Retinal pigment epithelial cell (primary cell): ENCODE measurements at places on chromosomes 2 and 18.

DNA sequence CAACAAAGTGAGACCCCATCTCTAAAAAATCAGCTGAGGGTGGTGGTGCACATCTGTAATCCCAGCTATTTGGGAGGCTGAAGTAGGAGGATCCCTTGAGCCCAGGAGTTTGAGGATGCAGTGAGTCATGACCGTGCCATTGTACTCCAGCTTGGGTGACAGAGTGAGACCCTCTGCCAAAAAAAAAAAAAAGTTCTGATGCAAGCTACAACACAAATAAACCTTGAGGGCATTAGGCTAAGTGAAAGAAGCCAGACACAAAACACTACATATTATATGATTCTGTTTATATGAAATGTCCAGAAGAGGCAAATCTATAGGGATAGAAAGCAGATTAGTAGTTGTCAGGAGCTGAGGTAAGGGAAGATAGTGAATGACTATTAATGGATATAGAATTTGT, 13.0 kb downstream of the YWHAQ start:
- no peak for DNase-seq

DNA sequence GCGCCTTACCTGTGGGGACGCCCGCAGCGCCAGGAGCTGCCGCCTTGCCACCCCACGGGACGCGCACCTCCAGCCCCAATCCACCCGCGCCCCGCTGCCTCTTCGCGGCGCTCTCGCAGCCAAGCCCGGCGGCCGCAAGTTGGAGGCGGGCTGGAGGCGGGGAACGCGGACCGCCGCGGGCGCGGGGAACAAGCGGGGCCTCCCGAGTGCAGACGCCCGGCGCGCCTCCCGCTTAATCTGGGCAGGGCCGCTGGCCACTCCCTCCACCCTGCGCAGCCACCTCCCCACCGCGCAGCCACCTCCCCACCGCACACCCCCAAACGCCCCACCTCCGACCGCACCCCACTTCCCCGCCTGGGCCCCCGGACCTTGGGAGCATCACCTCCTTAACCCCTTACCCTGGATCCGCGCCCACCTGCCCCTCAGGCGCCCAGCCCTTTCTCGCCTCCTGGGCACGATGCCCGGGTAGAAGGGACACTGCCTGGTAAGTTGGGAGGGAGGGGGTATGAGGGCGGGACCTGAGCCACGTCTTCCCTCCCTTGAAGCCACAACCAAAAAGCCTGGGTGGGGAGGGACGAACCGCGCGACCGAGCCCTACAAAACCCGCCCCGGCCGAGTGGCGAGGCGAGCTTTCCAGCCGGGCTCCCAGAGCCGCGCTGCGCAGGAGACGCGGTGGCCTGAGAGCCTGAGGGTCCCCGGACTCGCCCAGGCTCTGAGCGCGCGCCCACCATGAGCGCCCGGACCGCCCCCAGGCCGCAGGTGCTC, at the start of the genes COL4A3 and COL4A4:
Gene COL4A3, plus strand, starts transcription at position 627 of the 765 bp plus-strand sequence. Its CDS starts 103 bp downstream, at position 730.
Gene COL4A4, minus strand, starts transcription at position 208 of the 765 bp plus-strand sequence. CDS start 16,722 bp downstream, outside the sequence.
- no peak for DNase-seq

DNA sequence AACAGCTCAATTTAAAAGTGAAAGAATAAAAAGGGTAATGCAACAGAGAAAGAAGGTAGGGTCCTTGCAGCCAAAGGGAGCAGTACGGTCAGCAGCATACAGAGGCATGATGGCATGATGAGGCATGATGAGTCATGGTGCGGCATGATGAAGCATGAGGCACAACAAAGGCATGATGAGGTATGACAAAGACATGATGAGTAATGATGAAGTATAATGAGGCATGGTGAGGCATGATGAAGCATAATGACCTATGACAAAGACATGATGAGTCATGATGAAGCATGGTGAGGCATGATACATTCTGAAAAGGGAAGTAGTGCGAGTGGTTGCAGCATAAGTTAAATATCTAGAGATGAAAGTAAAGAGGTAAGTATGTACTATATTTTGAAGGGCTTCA, 673.2 kb downstream of the TMEM182 start:
- DNase-seq = no peak

- no peak for DNase-seq
Observed at GRCh38 chr2:24972315-24972961, 683 bp upstream of the DNAJC27 start.

DNA sequence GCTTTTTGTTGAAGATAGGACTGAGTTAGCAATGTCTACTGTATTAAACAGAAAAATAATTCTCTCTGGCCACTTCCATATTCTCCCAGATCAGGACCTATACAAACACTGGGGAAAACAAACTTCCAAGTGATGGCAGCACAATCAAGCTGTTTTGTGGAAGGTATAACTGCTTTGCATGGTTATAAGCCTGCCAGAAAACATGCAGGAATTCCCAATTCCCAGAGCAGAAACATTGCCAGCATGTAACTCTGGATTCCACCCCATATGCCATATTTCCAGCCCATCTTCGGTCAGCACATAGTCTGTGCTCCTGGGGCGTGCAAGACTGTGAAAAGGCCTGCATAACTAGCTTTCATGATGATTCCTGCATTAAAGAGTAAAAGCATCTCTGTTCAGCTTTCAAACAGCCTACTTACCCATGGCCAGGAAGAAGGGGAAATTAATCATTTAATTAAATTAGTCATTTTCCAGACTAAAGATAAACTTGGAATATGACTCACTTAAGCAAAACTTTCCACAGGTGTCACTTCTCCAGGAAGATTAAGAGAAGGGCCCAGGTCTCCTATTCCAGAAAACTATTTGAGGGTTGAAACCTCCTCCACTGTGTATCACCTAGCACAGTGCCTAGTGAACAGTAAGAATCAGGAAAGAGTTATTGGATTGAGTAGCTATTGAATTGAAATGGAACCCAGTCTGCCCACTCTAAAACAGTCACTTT, 280.5 kb downstream of the NRXN1 start:
- DNase-seq = no peak

DNA sequence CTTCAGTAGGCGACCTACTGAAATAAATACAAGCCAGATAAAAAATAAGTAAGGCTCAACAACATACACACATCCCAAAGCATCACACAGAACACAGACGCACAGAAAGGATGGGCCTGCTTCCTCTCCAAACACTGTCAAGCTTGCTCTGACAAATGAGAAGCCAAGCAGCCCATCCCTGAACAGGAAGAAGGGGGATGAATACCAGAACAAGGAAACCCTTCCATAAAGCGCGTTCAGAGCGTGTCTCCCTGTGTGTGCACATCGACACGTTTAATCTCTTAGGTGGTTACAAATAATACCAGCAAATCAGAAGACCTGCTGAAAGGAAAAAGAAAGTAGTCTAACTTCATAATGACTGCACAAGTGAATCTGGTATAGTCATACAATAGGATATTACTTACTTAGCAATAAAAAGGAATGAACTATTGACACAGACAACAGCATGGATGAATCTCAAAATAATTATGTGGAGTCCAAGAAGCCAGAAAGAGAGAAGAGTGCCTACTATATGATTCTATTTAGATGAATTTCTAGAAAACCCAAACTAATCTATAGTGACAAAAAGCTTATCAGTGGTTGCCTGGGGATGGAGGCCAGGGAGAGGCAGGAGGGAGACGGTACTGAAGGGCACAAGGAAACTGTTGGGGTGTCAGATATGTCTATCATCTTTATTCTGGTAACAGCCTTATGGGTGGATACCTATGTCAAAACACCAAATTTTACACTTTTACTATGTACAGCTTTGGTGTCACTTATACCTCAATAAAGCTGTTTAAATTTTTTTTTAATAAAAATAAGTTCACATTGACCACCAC, 26.8 kb downstream of the MBOAT2 start:
- DNase-seq = no peak

DNA sequence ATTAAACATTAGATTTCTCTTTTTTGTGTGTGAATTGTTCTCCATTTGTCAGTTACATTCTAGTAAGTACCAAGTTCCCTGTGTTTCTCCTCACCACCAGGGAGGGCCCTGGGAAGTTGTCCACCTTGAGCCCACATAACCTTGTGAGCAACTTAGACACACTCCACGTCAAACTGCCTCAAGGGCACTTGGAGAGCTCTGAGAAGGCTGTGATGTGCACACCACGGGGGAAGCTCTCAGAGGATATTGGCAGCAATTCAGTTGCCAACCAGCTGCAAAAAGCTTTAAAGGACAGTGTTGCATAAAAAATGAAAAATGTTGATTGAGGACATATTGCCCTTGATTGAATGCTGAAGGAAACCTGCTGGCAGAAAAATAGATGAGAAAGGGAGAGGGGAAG, 743.6 kb downstream of the RNF144A start:
- DNase-seq = no peak

GRCh38 chr2:214410918-214411554, at the start of gene VWC2L:
TSS of gene VWC2L (plus strand) at chr2:214411054. CDS start at chr2:214414194, 3,140 bp downstream.
- DNase-seq = peak; percentile 56

DNA sequence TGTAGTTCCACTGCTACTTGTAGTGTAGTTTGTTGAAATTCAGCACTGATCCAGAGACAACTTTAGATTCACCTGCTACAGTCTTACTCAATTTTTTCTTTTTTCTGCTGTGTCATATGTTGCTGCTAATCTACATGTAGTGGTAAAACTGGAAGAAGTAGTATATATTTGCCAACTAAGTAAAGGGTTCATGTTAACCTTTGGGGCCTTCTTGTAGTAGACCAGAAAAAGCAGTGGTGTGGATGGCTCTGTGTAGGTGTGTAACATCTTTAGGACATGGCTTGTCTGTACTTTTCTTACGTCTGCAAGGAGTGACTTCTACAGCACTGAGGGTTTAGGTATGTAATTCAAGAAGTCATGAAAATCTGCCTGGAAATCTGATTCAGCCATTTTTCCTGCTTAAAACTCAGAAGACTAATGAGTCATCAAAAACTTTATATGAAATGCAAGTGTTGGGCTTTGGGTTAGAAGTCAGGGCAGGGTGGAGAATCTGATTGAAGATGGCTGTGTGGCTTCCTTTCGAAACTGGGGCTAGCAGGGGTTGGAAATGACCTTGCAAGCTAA, 8.4 kb downstream of the PTPRM start:
- no peak for DNase-seq

- DNase-seq = no peak
Observed at GRCh38 chr18:58452454-58453166, 176.3 kb downstream of the ALPK2 start.

DNA sequence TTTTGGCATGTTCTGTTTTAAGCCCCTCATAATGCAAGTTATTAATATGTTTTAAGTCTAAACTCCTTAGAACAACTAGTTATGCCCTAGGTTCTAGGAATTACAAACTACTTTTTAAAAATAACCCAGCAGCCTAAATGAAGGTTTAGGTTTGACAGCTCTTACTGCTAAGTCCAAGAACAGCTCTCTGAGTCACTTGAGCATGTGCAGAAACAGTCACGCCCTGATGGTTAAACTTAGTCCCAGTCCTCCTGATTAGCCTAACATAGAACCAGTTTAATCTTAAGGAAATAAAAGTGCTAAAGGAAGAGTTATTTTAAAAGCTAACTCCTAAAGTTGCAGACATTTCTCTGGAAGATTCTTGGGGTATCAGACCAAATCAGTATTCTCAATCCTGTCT, 72.5 kb downstream of the RMDN2 start:
- DNase-seq = no peak

DNA sequence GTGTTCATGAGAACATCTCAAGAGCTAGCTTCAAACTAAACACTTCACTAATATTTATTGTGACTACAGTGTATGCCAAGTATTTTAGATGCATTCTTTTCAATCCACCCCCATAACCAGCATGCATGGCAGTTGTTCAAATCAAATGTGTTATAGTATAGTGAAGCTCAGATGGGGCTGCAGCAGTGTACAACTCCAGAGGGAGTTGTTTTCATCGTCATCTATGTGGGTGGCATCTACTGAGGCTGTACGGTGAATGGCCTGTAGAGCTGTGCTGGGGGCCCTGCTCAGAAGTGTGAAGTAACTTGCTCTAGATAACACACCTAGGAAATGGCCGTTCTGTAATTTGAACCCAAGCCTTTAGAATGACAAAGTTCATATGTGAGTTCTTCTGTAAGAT, 71.8 kb upstream of the LRATD1 start:
- no peak for DNase-seq

- no peak for DNase-seq
Observed at GRCh38 chr2:33395655-33396249, 80.7 kb upstream of the RASGRP3 start.

GRCh38 chr2:204947405-204947804, 402.1 kb downstream of the PARD3B start:
- DNase-seq = no peak

DNA sequence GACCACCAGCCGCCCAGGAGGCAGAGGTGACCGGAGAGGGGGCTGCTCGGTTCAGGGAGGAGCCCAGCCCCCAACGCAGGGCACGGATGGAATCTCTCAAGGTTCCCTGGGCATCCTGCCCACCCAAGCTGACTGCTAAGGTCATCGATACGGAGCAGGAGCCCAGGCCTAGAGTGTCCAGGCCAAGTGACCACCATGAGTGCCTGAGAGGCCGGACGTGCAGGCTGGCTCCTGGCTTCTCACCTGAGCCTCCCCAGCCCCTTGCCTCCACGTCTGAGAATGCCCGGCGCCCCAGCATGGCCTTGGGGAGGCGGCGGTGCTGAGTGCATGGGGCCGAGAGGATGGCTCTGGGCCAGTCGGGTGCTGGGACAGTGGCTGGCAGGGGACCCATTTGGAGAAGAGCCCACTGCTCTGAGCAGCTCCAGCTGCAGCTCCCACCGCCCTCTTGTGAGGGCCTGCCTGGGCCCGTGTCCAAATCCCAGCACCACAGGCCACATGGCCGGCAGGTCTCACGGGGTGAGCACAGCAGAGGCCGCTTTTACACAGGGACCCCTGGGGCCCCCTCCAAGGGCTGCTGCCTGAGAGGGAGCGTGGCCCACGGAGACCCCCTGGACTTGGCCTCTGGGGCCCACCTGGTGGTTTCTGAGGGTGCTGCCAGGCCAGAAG, 102.8 kb upstream of the CTDP1 start:
- DNase-seq = no peak

GRCh38 chr18:8816220-8816619, 110.9 kb downstream of the MTCL1 start:
- DNase-seq = no peak

DNA sequence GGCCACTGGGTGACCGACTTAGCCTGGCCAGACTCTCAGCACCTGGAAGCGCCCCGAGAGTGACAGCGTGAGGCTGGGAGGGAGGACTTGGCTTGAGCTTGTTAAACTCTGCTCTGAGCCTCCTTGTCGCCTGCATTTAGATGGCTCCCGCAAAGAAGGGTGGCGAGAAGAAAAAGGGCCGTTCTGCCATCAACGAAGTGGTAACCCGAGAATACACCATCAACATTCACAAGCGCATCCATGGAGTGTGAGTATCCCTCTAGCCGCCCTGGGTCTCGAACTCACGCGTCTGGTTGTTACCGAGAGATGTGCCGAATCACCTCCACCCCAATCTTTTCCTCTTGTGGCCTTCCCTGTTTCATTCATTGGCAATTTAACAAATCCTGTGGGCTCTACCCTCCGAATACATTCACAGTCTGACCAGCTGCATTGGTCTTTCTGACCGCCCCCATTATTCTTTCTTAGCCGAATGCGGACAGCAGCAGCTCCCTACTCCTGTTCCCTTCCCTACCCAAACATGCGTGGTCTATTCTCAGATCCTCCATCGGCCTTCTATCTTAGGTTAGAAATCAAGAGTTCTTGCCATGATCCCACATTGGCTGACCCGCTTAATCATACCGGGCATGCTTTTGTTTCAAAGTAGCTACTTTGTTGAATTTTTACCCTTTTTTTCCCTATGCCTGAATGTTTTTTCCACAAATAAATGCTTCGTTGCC, 631 bp downstream of the RPL31 start:
- DNase-seq = no peak

- DNase-seq = no peak
Observed at GRCh38 chr2:141906678-141907077, 224.1 kb downstream of the LRP1B start.
